Stimulated activated CD8-positive, alpha-beta memory T cell treated with anti-CD3 and anti-CD28 coated beads, Interleukin-7, amount 100 ng/mL, for 1 hour (primary cell): ENCODE measurements at places on chromosomes 11 and 22.

DNA sequence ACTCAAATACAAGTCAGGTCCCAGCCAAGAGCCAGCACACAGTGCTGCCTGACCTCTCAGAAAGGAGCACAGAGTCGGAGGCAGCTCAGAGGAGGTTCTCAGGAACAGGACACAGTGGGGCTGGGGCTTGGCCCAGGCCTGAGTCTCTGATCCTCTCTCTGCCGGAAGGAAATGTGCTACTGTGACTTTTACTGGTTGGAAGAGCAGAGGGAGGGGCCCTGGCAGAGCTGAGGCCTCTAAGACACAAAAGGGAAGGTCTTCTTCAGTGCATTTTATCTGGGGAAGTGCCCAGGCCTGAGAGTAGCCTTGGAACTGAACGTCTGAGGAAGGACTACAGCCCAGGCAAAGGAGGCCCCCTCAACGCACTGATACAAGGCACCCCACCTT lies 16.2 kb upstream of the CASTOR1 start:
- no peak for DNase-seq

DNA sequence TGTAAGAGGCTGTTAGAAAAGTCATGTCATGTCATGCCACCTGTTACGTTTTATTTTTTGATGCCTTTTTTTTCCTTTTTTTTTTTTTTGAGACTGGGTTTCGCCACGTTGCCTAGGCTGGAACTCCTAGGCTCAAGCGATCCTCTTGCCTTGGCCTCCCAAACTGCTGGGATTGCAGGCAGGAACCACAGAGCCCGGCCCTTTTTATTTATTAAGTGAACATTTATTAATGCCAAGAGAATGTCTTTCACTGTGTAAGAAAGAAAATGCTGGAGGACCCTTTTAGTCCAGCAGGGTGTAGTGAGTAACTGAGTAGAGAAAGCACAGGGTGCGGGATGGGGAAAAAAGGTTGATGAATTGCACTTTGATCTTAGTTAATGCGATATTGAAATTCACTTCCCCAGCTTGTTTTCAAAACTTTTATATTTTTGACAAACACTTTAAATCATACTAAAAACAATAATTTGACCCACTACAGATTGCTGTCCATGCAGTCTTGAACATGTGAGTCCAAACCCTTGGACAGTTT lies 2.3 kb upstream of the XBP1 start:
- no peak for DNase-seq

GRCh38 chr22:27581688-27582087 lies 219.9 kb downstream of the MN1 start:
- no peak for DNase-seq

DNA sequence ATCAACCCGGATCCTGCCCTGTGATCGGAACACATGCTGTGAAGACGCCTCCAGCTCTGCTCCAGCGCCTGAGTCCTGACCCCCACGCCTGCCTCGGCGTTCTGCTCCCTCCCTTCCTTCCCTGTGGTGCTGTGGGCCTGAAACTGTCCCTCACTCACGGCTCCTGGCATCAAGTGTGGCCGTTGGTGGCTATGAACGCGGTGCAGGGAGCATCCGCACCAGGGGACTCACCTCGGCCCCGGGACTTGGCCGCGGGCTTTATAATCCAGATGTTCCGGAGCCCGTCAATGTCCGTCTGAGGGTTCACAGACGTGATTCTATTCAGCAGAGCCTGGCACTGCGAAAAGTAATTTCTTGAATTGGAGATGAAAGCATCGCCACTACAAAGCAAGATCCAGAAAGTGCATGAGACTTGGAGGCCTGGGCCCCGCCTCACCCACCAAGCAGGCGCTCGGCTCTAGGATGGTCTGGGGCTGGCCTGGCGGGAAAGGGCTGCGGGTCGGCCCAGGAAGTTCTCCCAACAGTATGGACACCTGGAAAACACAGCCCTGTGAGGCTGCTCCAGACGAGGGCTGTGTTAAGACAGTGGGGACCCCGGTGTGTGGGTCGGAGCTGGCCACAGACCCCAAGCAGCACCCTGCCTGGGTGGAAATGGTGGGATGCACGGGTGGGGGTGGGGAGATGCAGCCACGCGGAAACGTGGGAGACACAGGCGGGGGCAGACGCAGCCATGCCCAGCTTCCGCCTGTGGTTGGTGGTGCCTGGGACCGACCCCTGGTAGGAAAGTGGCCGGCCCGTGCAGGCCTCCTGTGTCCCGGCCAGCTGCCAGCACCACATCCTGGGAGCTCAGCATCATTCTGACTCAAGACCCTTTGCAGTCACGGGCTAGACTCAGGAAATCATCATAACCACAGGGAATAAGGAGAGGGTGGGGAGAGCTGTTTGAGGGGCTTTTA lies 21.8 kb upstream of the IL17REL start:
- no peak for DNase-seq

GRCh38 chr22:50517495-50518260 lies 7.7 kb downstream of the SCO2 start:
- no peak for DNase-seq

GRCh38 chr22:50479721-50480120 lies 1.6 kb upstream of the ADM2 start:
- no peak for DNase-seq

- DNase-seq: no peak
These were observed 28.5 kb downstream of the PRDM11 start for GRCh38 chr11:45174963-45175362.

GRCh38 chr11:12109591-12110196 lies 696 bp upstream of the MICAL2 start:
- DNase-seq: no peak
